GM12878 (cell line): ENCODE measurements at places on chromosomes 11 and 22. TPM values are rescaled to one million over a fixed set of nuclear protein-coding genes. Genes with fewer than 3 reads are reported as not detected.

- DNase-seq: no peak
Observed at GRCh38 chr11:67502328-67502979, 2.7 kb downstream of the PITPNM1 start.

- no peak for DNase-seq
Observed at GRCh38 chr11:64298966-64299846, 952 bp upstream of the CATSPERZ start.

GRCh38 chr22:41021061-41021612, 70.0 kb downstream of the RBX1 start:
- DNase-seq: no peak

DNA sequence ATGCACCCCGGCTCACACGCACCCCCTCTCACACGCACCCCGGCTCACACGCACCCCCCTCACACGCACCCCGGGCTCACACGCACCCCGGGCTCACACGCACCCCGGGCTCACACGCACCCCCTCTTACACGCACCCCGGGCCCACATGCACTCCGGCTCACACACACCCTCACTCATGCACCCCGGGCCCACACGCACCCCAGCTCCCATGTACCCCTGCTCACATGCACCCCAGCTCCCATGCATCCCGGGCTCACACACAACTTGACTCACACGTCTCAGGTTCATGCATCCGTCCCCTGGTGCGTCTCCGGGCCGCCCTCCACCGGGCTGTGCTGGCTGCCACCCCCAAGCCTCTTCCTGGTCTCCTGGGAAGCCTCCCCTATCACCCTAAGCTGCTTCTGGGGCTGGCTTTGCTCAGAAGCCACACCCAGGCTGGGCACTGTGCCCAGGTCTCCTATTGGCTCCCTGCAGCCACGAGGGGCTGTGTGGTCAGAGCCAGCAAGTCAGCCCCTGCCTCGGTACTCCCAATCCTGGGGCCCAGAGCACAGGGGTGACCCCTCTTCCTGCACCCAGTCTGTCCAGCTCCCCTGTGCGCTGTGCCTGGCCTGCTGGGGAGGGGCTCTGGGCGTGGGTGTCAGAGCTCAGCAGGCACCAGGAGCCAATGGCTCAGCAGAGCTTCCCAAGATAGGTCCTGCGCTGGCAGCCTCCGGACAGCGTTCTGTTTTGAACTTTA, 16.9 kb downstream of the TSPAN4 start:
- no peak for DNase-seq

DNA sequence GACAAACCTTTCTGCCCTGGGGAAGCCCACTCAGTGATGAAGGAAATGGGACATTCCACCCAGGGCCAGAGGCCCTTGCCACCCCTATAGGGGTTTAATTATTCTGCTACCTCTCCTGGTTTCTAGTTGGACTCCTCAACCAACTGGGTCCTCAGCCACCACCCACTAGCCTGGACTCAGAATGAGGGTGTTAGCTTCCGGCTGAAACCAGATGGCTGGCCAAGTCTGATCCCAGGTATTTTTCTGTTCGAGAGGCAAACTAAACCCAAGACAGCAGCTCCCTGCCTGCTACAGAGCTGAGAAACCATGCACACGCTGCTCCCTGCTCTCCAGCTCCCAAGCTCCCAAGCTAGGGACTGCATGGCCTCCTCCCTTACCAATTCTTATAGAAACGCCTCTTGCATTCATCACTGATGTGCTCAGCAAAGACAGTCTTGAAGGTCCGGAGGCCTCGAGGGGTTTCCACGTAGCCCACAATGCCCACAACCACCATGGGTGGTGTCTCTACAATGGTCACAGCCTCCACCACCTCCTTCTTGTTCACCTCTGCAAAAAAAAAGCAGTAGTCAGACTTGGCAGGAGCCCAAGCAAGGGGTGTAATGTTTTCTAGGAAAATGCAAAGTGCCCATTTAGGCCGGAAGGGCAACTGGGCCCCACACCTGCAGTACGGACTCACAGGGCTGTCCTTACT, 2.2 kb downstream of the RPL3 start:
- no peak for DNase-seq

DNA sequence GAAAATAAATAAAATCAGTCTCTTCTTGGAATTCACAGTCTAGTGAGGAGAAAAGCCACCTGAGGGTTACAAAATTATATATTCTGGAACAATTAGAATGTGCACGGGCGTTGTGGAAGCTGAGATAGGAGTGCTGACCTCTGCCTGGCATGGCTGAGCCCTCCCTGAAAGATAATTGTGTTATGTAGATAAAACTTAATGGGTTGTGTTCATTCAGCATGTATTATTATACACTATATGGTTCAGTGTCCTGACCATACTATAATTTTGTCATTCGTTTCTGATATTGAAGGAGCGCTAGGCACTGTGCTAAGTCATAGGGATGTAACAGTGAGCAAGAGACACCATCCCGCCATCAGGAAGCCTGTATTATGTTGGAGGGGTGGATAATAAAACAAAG, 3.7 kb downstream of the ACAT1 start:
- no peak for DNase-seq

DNA sequence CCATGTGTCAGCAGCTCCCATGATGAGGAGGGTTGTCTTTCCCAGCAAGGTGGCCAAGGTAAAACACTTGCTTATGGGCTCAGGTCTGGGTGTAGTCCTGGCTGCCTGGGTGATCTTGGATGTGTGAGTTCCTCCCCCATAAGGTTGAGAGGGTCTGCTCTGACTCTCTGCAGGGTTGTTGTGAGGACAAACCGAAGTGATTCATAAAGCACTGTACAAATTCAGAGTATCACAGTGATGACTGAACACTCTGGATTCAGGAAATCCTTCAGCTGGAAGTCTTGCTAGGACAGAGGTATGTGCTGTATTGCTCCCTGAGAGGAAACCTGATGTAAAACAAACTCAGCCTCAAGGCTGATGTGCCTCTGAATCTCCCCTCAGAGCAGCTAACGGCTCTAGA, 220.9 kb upstream of the PITPNB start:
- DNase-seq: no peak

DNA sequence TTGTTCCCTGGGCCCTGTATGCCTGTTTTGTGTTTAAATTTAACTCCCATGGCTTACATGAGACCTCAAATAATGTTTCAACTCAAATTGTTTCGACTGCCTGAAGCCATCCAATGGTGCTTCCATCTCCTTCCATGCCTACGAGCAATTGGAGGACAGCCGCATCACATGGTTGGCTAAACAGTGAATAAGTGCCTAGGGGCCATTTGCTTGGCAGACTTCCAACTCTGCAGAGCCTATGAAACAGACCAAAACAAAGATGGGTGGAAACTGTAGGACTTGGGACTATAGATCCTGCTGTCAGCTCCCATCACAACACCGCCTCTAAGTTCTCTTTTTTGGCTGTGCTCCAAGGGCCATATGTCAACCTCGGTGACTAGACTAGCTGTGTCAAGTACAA, 84.1 kb downstream of the PARVA start:
- DNase-seq: no peak

DNA sequence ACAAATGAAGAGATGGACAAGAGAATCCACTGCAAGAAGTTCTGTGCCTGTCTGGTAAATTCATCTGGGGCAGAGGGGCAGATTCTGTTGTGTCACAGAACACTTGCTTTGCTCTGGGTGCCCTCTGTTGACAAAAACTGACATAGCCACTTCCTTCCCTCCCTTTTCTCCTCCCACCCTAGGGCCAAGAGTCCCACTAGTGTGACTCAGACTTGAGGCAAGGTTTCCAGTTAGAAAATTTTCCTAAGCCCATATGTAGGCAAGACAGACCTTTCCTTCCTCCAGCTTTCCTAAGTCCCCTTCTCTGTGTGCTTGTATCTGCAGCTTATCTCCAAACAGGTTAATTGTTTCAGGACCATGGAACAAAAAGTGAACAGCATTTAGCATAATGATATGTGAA, 106.8 kb downstream of the RBFOX2 start:
- DNase-seq: peak; percentile 13

DNA sequence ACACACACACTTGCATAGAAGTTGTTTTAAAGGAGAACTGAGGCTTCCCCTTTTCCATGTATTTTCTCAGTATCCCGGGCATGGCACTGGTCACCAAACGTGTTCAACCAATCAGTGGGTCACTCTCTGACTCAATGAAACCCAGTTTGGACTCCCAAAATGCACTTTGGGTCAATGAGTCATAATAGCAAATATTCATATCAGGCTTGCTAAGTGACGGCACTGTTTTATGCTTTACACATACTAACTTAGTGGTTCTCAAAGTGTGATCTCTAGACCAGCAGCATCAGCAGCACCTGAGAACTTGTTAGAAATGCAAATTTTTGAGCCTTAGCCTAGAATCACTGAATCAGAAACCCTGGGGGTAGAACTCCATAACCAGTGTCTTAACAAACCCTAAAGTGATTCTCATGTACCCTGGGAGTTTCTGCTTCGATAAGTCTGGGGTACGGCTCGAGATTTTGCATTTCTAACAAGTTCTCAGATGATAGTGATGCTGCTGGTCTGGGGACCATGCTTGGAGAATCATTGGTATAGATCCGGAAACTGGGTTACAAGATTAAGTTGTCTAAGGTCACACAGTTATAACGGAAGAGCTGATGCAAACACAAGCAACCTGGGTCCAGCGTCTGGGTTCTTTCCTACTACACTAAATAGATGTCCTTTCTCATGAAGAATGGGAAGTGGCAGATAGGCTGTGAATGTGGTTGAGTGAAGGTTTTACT, 35.6 kb downstream of the ETS1 start:
- peak; percentile 99 for DNase-seq

- no peak for DNase-seq
Observed at GRCh38 chr11:91158297-91158696, 935.4 kb upstream of the CHORDC1 start.

GRCh38 chr11:77879218-77879617, 58.3 kb downstream of the AAMDC start:
- peak; percentile 3 for DNase-seq

DNA sequence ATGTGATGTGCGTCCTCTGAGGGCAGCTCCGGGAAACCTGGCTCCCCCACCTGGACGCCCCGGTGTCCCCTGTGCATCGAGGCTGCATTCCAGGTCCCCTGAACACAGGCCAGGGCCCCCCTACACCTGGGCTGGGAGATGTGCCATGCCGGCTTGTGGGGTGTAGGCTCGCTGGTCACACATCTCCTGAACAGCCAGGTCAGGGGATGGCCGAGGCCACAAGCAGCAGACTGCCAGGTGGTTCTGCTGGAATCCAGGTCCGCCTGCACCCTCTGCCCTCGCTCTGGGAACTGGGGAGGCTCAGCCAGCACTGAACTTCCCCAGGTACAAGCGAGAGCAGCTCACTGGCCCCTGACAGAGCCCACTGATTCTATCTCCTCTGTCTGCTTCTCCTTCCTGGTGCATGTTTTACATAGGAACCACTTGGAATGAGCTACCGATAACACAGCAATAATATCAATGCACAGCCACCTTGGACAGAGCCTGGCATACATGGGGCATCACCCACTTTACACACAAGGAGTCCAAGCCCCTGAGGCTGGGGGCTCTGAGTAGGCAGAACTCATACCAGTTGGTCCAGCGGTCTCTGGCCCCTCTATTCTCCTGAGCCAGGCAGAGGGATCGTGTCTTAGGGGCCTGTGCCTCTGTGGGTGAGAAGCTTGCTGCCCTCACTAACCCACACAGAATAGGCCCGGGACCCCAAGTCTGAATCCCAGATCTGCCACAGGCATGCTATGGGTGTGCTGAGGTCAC, 46.8 kb downstream of the TBX1 start:
- no peak for DNase-seq

- no peak for DNase-seq
Observed at GRCh38 chr11:113529606-113530005, 54.4 kb upstream of the DRD2 start.

GRCh38 chr11:74641905-74642304, 49.5 kb downstream of the POLD3 start:
- no peak for DNase-seq

- no peak for DNase-seq
Observed at GRCh38 chr11:12319461-12319951, 57.9 kb upstream of the PARVA start.

- DNase-seq: no peak
Observed at GRCh38 chr11:1064167-1064566, 10.5 kb upstream of the MUC2 start.

DNA sequence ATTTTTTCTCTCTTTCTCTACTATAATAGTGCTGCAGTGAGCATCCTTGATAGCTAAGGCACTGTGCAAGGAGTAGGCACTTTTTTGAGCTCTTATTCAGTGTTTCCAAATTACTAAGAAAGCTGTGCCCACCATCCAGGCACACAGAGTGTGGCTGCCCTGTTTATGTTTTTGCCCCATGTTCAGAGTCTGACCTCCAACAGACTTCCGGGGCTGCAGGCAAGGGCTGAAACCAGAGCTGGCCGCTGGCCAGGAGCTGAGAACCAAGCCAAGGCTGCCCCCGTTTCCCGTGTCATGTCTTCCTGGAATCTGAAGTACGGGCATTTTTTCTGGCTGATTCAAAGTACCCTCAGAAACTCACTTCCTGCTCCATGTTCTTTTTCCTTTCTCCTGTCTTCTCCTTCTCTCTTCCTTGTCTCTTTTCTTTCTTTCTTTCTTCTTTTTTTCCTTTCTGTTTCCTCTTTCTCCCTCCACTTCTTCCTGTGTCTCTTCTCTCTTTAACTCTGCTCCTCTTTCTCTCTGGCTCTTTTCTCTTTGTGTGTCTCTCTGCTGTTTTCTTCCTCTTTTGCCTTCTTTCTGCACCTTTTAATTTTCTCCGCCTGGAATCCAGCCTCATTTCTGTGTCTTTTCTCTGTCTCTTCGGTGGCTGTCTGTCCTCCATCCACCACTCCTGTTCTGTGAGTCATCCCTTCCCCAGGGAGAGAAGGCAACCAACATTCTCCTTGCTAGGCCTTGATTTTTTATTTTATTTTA, 17.0 kb upstream of the KCTD14 start:
- DNase-seq: no peak

- DNase-seq: no peak
Observed at GRCh38 chr11:6755303-6755952, 16.3 kb downstream of the OR2AG2 start.

GRCh38 chr22:20430101-20430719, 7.4 kb downstream of the SCARF2 start:
- DNase-seq: no peak

DNA sequence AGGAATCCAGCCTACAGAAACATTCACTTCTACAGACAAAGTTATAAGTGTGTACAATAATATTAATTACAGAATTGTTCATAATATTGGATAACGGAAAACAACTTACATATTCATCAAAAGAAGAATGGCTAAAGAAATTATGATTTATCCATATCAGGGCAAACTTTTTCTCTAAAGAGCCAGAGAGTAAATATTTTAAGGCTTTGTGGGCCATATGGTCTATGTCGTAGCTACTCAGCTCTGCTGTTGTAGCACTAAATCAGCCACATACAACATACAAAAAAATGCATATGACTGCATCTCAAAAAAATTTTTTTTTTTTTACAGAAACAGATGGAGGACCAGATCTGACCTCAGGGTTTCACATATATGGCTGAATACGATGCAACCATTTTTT, 96.7 kb upstream of the GALNT18 start:
- no peak for DNase-seq

The RFPL3 gene
- not detected in 2 replicates for total RNA-seq

The OR51B2 gene
- not detected in 2 replicates for total RNA-seq

The PGA5 gene
- total RNA-seq: not detected in 2 replicates

The RAC2 gene
- 382 and 386 TPM in 2 replicates for total RNA-seq

The OR51I1 gene
- not detected in 2 replicates for total RNA-seq

The IFTAP gene
- 0.77 TPM in 1 of 2 replicates, not detected in the other for total RNA-seq

The EFCAB6 gene
- 0.16 and 0.36 TPM in 2 replicates for total RNA-seq

The OR8G1 gene
- total RNA-seq: not detected in 2 replicates

The PKDREJ gene
- not detected in 2 replicates for total RNA-seq

The IGF2 gene
- total RNA-seq: 0.35 and 0.41 TPM in 2 replicates
